ENCODE measurements at places on chromosomes 7 and 10. TPM values are rescaled to one million over a fixed set of nuclear protein-coding genes. Genes with fewer than 3 reads are reported as not detected.

Gene RNF148
- 0.66 TPM for total RNA-seq

Gene ARF5
- total RNA-seq, result 116 TPM

Gene PTPRN2
- total RNA-seq, result 0.11 TPM

Gene POP7
- total RNA-seq, result 51.5 TPM

Gene EBLN1
- total RNA-seq, result not detected

Gene PRR15
- total RNA-seq, result 0.22 TPM

Gene ADCY1
- total RNA-seq, result 0.33 TPM

Gene FAM200A
- total RNA-seq, result 6.9 TPM

Gene EIF4EBP2
- 17.2 TPM for total RNA-seq

Gene RBP3
- total RNA-seq, result not detected

Gene ZPBP
- not detected for total RNA-seq

Gene COL26A1
- not detected for total RNA-seq

Gene HOXA1
- total RNA-seq, result under 0.01 TPM

Gene HOXA2
- under 0.01 TPM for total RNA-seq

Gene LRRC17
- total RNA-seq, result 37.5 TPM

Gene C10orf62
- total RNA-seq, result 0.11 TPM

Gene ATP6V0A4
- total RNA-seq, result under 0.01 TPM

Gene FAM24B
- total RNA-seq, result 9.0 TPM

Gene TRPV6
- not detected for total RNA-seq

Gene CCL26
- 1.7 TPM for total RNA-seq

Gene PDGFA
- total RNA-seq, result 20.4 TPM

Gene ACTR1A
- total RNA-seq, result 131 TPM

Gene AGMO
- total RNA-seq, result not detected

Gene GPR85
- total RNA-seq, result 8.6 TPM

Gene HOXA7
- total RNA-seq, result 0.77 TPM

Gene HOXA10
- 12.6 TPM for total RNA-seq

Gene ABLIM1
- total RNA-seq, result 12.2 TPM

Gene FAM221A
- 2.0 TPM for total RNA-seq

Gene HYAL4
- total RNA-seq, result not detected

Gene FLNC
- total RNA-seq, result 286 TPM

Gene PTN
- 23.8 TPM for total RNA-seq

Gene CDHR3
- total RNA-seq, result 4.0 TPM

Gene SPDYE2B
- total RNA-seq, result not detected

Gene CPA1
- total RNA-seq, result not detected

Gene SLC18A3
- not detected for total RNA-seq

Gene TRIL
- 0.25 TPM for total RNA-seq

Gene RAB19
- total RNA-seq, result not detected

Gene RNF133
- total RNA-seq, result 1.1 TPM

Gene ZNF503
- 5.8 TPM for total RNA-seq

Gene DRGX
- not detected for total RNA-seq

Gene COL28A1
- total RNA-seq, result 0.55 TPM

Gene FAM20C
- total RNA-seq, result 35.9 TPM

Gene IQUB
- total RNA-seq, result 0.50 TPM

Gene SEMA3C
- total RNA-seq, result 345 TPM

Gene TMEM236
- total RNA-seq, result 0.11 TPM

Gene UPK3B
- not detected for total RNA-seq

Gene MRPL43
- total RNA-seq, result 49.4 TPM

Gene PLXDC2
- total RNA-seq, result 6.9 TPM
